ENCODE measurements at places on chromosomes 4 and X.

DNA sequence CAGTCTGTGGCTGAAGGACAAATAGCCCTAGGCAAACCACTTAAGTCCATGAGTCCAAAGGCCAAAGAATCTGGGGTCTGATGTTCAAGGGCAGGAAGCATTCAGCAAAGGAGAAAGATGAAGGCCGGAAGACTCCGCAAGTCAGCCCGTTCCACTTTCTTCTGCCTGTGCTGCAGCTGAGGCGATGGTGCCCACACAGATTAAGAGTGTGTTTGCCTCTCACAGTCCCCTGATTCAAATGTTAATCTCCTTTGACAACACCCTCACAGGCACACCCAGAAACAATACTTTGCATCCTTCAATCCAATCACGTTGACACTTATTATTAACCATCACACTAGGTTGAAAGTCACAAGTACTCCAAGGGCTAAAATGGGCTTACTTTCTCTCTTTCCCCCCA, 605.4 kb upstream of the GNPDA2 start:
- no peak for DNase-seq

- DNase-seq: no peak
Measured at GRCh38 chrX:25013632-25014365, 2.0 kb downstream of the ARX start.

DNA sequence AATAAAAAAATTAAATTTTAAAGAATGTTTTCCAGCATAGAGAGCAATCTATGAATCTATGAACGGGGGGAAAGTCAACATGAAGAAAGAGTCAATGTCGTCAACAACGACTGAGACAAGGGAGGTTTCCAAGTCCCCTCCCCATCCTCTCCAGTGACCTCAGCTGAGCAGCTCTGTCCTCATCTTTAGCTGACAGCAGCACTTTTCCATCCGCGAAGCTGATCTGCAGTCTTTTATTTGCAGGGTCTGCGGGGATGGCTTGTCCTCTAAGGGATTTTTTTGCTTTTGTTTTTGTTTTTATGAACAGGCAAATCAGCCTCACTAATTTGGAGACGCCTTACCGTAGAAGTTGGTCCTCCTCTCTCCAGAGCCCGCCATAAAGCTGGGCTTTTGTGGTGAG, 46.5 kb downstream of the PRKX start:
- no peak for DNase-seq

DNA sequence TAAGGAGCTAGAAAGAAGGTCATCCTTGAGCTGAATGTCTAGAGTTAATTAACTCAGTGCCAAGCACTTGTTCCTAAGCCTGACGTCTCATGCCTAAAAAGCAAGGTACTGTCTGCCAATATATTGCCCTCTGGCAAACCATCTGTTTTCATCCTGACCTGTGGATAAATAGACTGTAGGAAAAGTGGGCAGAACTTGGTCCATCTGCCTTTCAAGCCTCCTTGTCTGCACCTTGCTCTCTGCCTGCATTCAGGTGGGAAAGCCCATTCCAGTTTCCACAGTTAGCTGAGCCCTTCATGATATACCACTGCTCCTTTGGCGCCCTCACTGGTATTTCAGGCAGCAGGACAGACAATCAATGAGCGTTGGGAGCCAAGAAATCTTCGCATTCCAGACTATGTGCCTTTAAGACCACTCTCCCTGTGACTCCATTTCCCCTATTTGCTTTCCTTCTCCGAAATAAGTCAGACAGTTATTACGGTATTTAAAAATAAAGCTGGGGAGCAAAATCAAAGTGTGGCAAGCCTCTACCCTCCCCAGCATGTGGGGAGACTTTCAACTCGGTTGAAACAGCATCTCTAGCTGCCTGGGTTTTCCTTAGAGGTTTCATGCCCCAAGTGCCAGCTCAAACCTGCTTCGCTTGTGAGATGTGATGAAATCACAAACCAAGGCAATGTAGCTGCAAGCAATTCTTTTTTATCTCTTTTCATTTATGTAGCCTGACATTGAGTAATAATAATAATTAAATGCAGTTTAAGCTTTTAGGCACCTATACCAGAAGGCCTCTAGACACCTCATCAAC, 2.5 kb upstream of the CCDC149 start:
- no peak for DNase-seq

DNA sequence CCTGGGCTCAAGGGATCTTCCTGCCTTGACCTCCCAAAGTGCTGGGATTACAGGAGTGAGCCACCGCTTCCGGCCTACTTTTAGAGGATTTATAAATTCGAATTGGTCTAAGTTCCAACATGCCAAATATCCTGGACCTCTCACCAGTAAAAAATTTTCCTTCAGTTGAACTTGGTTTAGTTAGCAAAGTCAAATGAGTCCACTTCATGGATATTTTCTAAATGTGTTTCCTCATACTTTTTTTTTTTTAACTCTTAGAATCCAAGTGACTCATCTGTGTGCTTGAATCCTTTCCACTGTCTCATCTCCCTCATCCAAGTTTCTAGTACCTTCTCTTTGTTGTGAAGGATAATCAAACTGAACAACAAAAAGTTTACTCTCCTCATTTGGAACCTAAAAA, 49.7 kb downstream of the RBM47 start:
- peak; percentile 57 for DNase-seq
